ENCODE measurements at places on chromosomes 12 and 14.

DNA sequence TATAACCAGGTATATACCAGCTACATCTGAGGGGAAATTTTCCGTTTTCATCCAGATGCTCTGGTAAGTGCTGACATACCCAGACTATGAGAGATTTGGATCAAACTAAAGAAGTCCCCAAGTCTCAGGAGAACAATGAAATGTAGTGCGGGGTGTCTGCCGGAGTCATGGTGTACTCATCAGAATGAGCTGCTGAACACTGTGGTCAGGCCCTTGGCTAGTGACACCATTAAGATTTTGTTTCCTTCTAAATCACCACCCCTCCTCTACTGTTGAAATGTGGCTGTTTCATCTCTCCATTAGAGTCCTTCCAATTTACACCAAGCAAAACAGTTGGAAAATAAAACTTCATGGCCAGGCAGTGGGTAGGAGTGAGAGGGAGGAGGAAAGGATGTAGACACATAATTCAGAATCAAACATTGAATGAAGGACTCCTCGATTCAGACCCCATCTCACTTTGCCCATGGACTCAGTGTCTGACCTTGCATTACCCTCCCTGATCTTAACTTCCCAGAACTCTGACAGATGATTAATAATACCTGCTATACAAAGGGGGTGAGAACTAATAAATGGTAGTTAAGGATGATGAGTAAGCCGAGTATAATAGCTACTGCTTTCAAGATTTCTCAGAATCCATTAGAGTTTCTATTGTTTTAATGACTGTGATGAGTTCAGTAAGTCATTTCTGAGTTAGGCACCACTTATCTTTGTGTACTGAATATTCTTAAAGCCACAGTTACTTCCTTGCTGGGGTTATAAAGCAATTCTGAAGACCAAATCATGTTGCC is 127.4 kb downstream of the CRADD start:
- peak; percentile 43 for DNase-seq

GRCh38 chr12:45518291-45519235 is 210.9 kb upstream of the ARID2 start:
- no peak for DNase-seq

- DNase-seq = no peak
Measured at GRCh38 chr12:92288561-92288960, 142.9 kb upstream of the BTG1 start.

- peak; percentile 94 for DNase-seq
Measured at GRCh38 chr12:11719678-11720099, 70.2 kb downstream of the ETV6 start.

- DNase-seq = no peak
Measured at GRCh38 chr14:78018283-78018682, 151.9 kb upstream of the NRXN3 start.

GRCh38 chr12:124578854-124579253 is 11.4 kb upstream of the NCOR2 start:
- DNase-seq = no peak

- DNase-seq = peak; percentile 68
Measured at GRCh38 chr12:115204957-115205754, 521.2 kb upstream of the TBX3 start.

- DNase-seq = no peak
Measured at GRCh38 chr14:91246051-91246852, 1.7 kb upstream of the GPR68 start.

- no peak for DNase-seq
Measured at GRCh38 chr12:52568111-52568510, 5.5 kb downstream of the KRT74 start.

DNA sequence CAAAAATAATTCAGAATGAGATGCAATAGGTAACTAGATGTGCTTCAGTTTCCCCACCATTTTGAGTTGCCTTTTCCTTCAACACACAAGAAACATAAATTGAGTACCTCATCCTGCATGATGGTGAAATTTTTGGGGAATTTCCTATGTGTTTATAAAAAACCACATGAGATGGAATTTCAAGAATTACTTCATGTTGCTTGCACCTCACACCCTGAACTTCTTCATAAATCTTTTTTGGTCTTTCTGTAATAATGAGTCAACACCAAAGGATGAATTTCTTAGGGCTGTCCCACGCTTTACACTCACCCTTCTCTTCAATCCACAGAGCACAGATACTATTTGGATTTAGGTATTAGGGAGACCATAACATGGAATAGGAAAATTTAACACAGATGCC is 22.6 kb upstream of the LUM start:
- DNase-seq = no peak

- DNase-seq = peak; percentile 21
Measured at GRCh38 chr12:1534748-1535147, 59.6 kb downstream of the FBXL14 start.

DNA sequence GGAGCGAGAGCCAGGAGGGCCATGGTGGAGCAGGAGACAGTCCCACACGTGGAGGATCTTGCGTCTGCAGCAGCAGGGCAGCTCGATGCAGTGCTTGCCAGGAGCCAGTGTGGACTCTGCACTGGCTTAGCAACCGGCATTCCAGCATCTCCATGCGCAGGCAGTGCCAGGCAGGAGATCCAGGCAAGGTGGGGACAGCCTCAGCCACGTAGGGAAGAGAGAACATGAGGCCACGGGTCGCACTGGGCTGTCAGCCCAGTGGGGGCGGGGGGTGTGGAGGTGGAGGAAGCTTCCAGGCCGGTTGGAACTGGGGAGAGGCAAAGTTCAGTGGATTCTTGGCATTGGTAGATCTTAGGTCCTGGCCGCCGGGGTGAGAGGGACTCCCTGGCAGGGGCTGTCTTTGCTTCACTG is 121.0 kb upstream of the EVL start:
- no peak for DNase-seq

- DNase-seq = no peak
Measured at GRCh38 chr12:122870867-122871664, 24.9 kb downstream of the VPS37B start.

- DNase-seq = no peak
Measured at GRCh38 chr12:44848703-44849085, 27.4 kb downstream of the NELL2 start.

DNA sequence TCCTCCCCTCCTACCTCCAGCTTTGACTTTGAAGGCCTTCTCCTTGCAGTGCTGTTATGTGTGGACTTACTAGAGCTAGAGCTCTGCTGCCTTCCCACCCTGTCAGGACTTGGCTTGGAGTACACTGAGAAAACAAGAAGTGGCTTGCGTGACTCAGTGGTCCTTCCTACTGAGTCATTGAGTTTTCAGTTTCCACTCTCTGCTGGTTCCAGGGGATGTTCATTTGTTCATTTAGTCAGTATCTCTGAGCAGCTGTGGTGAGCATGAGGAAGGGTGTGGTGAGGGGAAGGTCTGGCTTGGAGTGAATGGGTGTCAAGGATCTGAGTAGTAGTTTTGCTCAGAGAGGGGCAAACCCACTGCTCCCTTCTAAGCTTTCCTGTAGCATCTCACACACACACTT is 17.2 kb upstream of the ELK3 start:
- DNase-seq = peak; percentile 75

DNA sequence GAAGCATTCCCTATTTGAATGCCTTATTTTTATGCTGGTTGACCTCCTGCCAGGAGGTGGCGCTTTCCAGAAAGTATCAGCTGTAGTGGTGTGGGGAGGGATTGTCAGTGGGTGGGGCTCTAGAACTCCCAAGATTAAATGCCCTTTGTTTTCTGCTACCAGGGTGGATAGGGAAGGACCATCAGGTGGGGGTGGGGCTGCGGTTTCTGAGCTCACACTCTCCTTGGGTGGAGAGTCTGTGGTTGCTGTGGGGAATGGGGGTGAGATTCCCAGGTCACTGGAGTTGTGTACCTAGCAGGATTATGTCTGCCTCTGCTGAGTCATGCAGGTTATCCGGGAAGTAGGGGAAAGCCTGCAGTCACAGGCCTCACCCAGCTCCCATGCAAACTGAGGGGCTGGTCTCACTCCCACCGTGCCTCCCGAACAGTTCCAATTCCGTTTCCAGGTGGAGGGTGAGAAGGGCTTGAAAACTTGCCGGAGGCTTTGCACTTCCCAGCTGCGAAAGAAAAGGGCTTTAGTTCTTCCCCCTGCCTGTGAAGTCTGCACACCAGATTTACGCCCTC is 68.3 kb downstream of the ALG10B start:
- DNase-seq = no peak

GRCh38 chr14:65007202-65007601 is 20.5 kb downstream of the FNTB start:
- DNase-seq = no peak

- DNase-seq = no peak
Measured at GRCh38 chr12:92362785-92363184, 217.1 kb upstream of the BTG1 start.

GRCh38 chr14:25150934-25151790 is 101.2 kb upstream of the STXBP6 start:
- no peak for DNase-seq

- DNase-seq = no peak
Measured at GRCh38 chr12:43235721-43236120, 316.3 kb downstream of the ADAMTS20 start.

DNA sequence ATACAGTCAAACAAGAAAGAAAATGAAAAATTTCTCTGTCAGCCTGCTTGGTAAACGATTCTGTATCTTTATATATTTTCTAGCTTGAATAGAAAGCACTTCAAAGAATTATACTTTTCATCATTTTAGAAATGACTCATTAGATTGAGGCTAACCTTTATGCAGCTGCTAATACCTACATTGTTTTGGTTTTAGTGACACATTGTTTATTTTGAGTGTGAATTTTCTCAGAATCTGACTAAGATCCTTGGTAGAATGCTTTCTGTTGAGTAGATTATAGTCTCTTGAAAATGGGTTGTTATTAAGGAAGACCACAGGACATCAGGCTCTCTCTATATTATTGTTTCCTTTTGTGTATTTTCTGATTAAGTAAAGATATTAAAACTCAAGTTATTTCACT is at the start of gene PMCH:
PMCH (minus strand) TSS at position 45 of the 400 bp plus-strand sequence. CDS start 63 bp downstream, outside the sequence.
- no peak for DNase-seq

- peak; percentile 84 for DNase-seq
Measured at GRCh38 chr12:29743801-29744200, 39.9 kb downstream of the TMTC1 start.

- DNase-seq = no peak
Measured at GRCh38 chr12:92769124-92769901, 66.5 kb downstream of the PLEKHG7 start.

- DNase-seq = no peak
Measured at GRCh38 chr14:37195327-37195726, 2.4 kb upstream of the MIPOL1 start.

DNA sequence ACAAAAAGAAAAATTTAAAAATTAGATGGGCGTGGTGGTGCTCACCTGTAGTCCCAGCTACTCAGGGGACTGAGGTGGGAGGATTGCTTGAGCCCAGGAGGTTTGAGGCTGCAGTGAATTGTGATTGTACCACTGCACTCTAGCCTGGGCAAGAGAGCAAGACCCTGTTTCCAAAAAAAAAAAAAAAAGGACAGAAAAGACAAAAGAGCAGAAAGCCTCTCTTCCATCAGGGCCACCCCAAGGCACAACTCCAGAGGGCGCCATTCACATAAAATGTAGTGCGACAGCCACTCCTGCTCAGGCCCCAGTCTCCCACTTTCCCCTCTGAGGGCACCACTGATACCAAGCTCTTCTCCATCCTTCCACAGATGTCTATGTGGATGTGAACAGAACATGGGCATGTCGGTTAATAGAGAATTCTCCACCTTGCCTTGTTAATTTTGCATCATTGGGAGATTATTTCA is 41.8 kb downstream of the DGLUCY start:
- no peak for DNase-seq

DNA sequence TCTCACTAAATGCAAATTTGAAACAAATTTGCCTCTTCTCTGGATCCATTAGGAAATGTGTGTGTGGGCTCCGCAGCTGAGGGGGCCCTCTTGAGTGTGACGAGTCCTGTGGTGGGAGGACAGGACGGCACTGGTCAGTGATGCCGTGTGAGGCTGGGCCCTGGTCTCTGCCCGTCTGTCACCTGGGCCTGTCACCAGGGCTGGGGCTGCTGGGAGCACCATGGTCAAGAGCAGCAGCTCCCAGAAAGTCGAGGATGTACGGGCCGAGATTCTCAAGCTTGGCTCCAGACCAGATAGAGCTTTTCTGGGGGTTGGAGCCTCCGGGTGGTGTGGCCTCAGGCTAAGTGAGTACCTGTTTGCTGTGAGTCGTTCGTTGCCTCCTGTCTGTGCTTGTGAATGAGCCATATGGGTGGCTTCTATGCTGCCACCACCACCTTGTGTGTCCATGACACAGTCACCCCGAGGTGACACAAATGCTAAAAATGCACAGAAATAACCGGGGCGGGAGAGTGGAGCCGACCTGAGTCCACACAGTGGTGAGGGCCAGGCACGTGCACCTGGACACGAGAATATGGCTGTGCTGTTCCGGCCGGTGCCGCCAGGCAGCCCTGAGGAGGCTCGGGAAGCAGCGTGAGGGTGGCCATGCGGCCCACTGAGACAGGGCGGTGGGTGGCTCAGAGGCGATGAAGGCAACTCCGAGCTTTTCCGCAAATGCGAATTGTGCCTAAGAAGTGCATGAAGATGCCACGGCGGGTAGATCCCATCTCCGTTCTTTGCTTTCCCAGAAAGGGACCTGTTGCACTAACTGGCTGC is 8.7 kb downstream of the PGAM5 start:
- DNase-seq = no peak

DNA sequence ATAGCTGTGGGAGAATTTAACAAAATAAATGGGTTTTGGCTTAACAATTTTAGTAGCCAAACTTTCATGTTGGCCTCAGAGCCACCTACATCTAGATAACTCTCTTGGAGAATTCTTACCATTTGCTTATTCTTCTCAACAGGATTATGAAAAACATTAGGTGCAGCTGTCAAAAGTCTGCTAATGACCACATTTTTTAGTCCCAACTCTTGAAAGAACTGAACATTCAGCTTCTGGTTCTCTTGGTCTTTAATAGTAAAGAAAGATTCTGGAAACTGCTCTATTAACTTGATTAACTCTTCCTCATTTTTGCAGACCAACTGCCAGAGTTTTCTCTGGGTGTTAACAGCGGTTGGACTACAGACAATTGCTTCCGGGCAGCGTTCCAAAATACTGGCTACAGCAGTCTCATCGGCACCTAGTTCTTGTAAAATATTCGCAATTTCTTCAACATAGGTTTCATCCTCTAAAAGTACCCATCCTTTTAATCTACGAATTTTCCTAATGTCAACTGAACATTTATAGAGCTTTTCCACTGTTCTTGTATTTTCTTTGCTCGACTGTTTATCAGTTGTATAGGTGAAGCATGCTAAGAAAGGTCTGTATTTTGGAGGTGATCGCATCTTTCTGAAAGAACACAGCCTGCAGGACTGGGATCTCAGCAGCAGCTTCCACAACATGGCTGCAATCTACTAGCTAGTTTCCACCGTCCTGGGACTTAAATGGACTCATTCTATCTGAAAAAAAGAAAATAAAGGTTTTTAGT is 8.7 kb downstream of the MTERF2 start:
- DNase-seq = peak; percentile 45

DNA sequence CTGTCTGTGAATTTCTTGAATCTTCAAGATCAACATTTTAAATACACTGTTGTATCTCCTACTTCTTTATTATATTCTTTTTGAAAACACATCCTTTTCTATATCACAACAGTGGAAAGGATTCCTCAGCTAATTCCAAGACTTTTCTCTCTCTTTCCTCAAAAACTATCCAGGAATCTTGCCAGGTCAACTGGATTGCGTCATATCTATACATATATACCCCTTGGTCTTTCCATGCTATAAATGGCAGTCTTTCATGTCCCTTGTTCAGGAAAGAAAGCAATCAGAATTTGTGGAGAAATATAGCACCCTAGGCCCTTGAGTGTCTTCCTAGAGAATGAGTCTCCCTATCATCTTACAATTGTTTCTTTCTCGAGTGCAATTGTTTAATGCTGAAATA is 149.0 kb downstream of the KCNA5 start:
- DNase-seq = no peak
